CD4-positive, alpha-beta T cell treated with Interleukin-6 at 100 ng/mL for 8 hours (primary cell): ENCODE measurements at places on chromosomes 6 and 20.
A peak's percentile ranks its signal among the peaks of the same experiment; 100 is the strongest.

GRCh38 chr6:107801173-107801886 lies 22.8 kb downstream of the SCML4 start:
- no peak for DNase-seq

GRCh38 chr6:157305670-157306653 lies 17.4 kb downstream of the TMEM242 start:
- DNase-seq = no peak

GRCh38 chr6:11144393-11144851 lies 32.9 kb upstream of the ERVFRD-1 start:
- peak; percentile 65 for DNase-seq

DNA sequence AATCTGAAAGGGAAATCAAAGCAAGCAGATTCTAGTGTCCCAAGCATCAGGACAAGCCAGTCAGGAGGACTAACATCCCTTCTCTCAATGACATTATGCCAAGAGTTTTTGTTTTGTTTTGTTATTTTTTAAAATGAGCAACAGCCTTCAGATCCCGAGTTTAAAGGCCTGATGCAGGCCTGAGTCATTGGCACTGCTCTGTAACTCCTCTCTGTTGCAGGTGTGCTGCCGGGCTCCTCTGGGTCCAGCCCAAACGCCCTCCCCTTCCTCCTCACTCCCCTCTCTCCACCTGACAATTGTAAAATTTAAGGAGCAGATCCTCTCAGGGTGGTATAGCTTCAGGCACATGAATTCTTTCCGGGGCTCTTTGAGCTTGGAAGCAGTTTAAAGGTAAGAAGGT lies 502.0 kb downstream of the BMP2 start:
- DNase-seq = no peak

DNA sequence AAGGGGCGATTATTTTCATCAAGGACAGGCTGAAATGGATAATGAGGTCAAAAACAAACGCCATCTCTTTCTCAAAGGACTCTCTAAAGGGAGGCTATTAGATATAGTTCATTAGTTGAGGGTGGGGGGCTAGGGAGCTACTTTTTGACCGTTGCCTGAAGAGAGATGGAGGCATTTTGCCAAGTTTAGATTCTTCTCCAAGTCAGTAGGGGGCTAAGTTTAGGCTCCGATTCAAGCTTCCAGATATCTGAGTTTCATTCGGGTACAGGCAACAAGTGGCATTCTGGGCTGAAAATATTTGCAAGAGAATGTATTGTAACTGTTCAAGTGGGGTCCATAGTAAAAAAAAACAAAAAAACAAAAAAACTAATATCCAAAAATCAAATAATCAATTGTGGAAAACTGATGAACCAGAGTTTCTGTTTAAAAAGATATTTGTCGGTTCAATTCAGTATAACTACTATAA lies 43.4 kb upstream of the PIM1 start:
- no peak for DNase-seq

- no peak for DNase-seq
Measured at GRCh38 chr6:26526928-26527327, 11.2 kb upstream of the HMGN4 start.
